DMS79 treated with DMSO at 0.1 percent for 48 hours (cell line): ENCODE measurements at places on chromosomes 5 and 9.

DNA sequence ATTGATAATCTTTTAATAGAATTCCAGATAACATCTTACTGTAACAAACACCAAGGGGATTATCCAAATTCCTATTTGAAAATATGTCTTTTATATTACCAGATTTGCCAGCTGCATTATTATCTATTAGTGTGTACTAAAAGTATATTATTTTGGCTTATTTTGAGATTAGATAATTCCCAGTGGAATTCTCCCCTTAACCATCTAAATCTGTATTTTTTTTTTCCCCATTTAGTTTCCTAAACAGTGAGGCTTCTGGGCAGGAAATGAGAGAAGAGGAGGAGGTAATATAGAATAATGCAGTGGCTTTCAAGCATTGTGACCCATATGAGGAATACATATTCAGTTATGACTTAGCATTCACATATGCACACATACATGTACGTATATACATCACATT, 53.5 kb upstream of the ABL1 start:
- no peak for DNase-seq

DNA sequence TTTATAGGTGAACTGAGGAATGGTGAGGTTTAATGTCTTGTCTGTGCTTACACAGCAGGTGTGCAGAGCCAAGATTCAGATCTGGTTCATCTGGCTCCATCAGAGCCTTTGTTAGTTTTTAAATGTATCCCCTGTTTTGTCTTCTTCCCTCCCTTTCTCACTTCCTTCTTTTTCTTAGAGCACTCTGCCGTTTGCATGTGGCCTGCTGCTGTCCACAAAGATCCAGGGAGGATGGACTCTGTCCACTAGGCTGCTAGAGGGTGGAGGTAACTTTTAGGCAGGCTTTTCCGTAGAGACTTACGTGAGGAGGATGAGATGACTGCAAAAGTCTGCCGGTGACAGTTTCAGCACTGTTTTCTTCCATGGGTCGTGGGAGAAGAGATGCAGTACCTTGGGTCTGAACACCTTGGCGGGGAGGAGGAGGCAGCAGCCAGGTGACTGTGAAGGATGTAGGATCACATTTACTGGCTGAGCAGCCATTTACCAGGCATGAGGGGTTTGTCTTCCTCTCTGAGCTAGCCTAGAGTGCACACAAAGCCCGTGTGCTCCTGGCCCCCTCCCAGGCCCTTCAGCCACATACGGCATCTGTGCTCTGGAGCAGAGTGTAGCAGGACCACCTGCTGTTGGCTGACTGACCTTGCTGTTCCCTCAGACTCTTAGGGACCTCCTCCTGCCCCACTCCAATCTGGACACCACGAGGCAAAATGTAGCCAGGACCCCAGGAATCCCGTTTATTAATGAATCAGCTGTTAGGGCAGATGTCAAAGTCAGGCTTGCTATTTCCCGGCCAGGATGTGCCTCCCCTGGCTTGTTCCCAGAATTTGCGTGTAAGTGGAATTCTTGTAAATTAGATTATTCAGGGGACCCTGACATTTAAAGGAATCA, 1.8 kb downstream of the NTMT1 start:
- no peak for DNase-seq

DNA sequence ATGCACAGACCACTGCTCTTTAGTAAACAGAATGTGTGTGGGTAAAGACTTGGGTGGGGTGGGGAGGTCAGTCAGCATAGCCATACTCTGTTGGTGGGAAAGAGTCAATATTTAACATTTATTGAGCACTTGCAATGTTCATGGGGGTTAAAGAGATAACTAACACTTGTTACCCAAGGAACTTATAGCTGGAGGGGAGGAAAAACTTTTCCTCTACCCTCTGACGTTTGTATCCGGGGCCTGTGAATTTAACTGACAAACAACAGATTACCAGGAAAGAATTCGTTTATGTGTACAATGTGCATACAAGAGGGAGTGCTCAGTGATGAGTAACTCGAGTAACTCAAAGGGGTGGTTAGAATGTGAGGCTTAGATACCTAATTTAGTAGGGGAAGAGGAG, 6.8 kb upstream of the CLINT1 start:
- DNase-seq, result no peak

- DNase-seq, result no peak
Observed at GRCh38 chr9:107929443-107929842, 439.9 kb upstream of the KLF4 start.

GRCh38 chr5:16135003-16135402, 44.6 kb downstream of the MARCHF11 start:
- DNase-seq, result no peak

DNA sequence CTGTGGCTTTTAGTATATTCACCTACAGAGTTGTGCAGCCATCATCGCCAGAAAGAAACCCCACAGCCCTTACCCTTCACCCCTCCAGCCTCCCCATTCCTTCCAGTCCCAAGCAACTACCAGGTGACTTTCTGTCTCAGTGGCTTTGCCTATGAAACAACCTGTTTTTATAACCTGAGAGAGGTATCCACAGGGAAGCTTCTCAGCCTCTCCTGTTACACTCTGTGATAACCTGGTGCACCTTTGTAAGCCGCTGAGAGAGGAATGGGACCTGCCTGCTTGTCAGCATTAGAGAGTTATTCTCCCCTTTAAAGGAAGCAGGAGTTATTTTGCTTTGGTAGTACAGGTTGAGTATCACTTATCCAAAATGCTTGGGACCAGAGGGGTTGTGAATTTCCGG, 93.6 kb downstream of the TRIO start:
- DNase-seq, result no peak

DNA sequence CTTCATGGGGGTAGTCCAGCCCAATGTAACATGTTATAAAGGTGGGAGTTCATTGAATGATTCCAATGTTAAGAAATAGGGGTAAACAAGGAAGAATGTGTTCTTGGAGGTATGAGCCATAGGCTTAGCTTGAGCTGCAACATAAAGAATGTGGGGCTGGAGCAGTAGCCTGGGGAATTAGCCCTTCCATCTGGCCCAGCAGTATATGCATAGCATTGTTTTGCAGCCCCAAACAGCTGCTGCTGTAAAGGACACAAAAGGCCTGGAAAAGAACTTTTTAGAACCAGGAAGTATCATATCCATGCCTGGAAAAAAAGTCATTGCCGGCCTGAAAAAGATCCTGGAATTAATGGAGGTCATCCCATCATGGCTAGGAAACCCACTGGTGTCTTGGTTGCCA, 55.8 kb upstream of the SMARCA2 start:
- DNase-seq, result no peak

DNA sequence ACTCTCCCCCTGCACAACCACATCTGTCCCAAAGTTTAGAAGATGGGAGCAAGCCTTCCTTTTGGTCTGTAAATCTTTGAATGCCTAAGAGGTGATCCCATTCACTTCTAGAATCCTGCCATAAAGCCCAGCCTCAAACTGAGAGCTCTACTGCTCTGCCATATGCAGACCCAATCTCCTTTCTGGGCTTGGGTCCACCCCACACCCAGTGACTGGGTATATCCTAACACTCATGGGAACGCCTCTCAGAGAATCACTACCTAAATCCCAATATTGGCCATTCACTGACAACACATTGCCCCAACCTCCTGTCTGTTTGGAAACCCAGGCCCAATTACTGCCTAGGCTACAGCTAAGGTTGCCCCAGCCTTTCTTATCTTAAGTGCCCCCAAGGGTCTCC, 90.7 kb downstream of the MAMDC2 start:
- DNase-seq, result no peak

- no peak for DNase-seq
Observed at GRCh38 chr9:103941104-103941503, 153.0 kb upstream of the SMC2 start.

GRCh38 chr5:72539038-72539437, 31.8 kb upstream of the ZNF366 start:
- DNase-seq, result no peak
